Mesothelial cell of epicardium (in vitro differentiated cells): ENCODE measurements at places on chromosomes 13 and 19. TPM values are rescaled to one million over a fixed set of nuclear protein-coding genes. Genes with fewer than 3 reads are reported as not detected.
A peak's percentile ranks its signal among the peaks of the same experiment; 100 is the strongest.

Gene MRPL54
- 26.8 to 30.2 TPM (median 27.6 TPM) in 3 replicates for total RNA-seq

DNA sequence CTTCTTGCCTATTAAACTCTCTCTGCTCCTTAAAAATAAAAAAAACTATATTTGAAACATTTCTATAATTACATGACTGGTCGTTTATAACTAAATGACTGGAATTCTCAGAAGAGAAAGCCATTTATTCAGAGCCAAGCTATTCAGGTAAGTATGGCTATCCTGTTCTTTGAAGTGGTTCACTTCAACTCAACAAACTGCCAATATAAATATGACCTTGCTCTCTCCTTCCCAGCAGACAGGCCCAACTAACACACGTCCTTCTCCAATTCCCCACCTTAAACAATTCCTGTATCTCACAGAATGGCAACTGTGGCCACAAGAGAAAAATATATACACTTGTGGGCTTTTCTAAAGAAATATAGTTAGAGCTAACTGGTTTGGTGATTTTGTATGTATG is 153.9 kb downstream of the MIPEP start:
- no peak for DNase-seq
- no peaks in the 10 kb centered on the region for H3K36me3 ChIP-seq
- no peaks in the 10 kb centered on the region for H3K27me3 ChIP-seq
- H3K4me1 ChIP-seq = peaks cover 31% of the 10 kb centered on the region
- H3K4me3 ChIP-seq = no peak overlapping the region
- peak overlapping the region; percentile 6 for H3K27ac ChIP-seq

Gene ZIC5
- total RNA-seq = not detected in 3 replicates

DNA sequence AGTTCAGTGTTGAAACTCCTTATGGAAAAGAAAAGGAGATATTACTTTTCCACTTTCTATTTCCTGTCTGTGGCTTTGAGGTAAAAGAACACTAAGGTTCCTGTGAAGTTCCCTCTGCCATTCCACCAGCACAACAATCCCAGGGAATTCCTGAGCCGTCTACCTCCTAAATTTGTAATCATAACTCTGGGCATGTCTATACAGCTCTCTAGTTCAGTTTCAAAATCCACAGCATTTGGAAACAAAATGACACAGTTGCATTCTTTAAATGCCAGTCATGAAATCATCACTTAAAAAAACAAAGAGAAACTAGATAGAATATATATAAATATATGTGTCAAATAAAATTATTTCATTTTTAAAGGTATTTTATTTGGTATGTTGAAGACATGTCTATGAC is 9.0 kb upstream of the THSD1 start:
- peaks cover 12% of the 10 kb centered on the region for H3K4me1 ChIP-seq
- H3K36me3 ChIP-seq = peaks cover 30% of the 10 kb centered on the region
- H3K4me3 ChIP-seq = no peak overlapping the region
- no peak for DNase-seq
- H3K27ac ChIP-seq = peak overlapping the region; percentile 27

DNA sequence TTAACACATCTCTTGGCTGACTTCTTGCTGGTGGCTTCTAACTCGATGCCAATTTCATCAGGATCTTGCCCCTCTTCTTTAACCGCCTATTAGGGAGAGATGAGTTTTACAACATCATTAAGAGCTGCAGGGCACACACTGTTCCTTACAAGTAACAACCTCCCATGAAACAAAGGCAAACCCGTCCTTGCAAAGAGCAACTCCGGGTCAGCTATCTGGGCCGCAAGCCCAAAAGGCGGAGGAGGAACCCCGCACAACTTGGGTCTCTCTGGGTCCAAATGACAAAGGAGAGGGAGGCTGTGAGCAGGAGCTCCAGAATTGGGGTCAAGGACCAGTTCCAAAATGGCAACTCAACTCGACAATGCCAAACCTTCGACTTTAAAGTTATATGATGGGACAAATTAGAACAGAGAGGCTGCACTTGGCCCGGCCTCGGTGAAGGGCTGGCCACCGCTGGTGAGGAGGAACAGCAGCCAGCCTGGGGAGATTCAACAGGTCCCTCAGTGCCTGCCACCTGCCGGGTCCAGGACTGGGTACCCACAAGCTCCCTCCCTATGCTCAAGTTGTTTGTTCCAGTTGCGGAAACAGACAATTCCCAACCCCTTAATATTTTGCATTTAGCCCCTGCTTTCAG is 1.1 kb downstream of the SAFB2 start:
- no peak for DNase-seq
- H3K27ac ChIP-seq = peak overlapping the region; percentile 92
- no peaks in the 10 kb centered on the region for H3K27me3 ChIP-seq
- peak overlapping the region; percentile 100 for H3K4me3 ChIP-seq
- peaks cover 15% of the 10 kb centered on the region for H3K36me3 ChIP-seq
- H3K4me1 ChIP-seq = peaks cover 41% of the 10 kb centered on the region

GRCh38 chr13:106560821-106561220 is 7.1 kb downstream of the ARGLU1 start:
- peaks cover 54% of the 10 kb centered on the region for H3K4me1 ChIP-seq
- H3K27ac ChIP-seq = peak overlapping the region; percentile 52
- H3K4me3 ChIP-seq = no peak overlapping the region

DNA sequence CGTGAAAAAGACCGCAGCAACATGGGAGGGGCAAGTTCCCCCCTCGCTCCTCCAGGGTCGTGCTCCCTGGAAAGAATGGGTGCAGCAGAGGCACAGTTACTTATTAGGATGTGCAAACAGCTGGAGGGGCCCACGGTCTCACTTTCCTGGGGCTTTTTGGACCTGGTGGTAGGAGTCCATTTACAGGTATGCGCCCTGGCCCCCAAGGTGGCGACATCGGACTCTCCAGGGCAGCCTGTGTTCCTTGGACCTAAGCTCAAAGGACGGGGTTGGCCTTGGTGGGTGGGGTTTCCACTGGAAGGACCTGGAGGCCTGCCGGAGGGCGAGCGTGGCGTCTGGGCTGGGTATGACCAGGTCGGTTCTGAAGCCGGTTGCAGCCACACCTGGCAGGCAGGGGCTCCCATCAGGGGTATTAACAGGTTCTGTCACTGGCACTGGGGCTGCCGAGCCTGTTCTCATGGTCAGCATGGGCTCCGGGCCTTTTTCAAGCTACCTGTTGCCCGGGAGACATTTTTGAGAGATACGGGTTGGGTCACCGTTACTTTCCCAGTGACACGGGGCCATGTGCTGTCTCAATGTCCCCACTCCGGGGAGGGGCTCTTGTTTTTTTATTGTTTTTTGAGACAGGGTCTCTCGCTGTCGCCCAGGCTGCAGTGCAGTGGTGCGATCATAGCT is 5.9 kb downstream of the ZFR2 start:
- peaks cover 34% of the 10 kb centered on the region for H3K27me3 ChIP-seq
- H3K4me3 ChIP-seq = no peak overlapping the region
- H3K4me1 ChIP-seq = no peaks in the 10 kb centered on the region

Gene GGN
- 1.3 to 2.4 TPM (median 2.0 TPM) in 3 replicates for total RNA-seq

- no peaks in the 10 kb centered on the region for H3K27me3 ChIP-seq
- H3K27ac ChIP-seq = peak overlapping the region; percentile 6
- H3K4me1 ChIP-seq = peaks cover 16% of the 10 kb centered on the region
- peaks cover 39% of the 10 kb centered on the region for H3K36me3 ChIP-seq
- DNase-seq = no peak
Observed at GRCh38 chr19:52891336-52891735, 6.1 kb downstream of the ZNF320 start.

DNA sequence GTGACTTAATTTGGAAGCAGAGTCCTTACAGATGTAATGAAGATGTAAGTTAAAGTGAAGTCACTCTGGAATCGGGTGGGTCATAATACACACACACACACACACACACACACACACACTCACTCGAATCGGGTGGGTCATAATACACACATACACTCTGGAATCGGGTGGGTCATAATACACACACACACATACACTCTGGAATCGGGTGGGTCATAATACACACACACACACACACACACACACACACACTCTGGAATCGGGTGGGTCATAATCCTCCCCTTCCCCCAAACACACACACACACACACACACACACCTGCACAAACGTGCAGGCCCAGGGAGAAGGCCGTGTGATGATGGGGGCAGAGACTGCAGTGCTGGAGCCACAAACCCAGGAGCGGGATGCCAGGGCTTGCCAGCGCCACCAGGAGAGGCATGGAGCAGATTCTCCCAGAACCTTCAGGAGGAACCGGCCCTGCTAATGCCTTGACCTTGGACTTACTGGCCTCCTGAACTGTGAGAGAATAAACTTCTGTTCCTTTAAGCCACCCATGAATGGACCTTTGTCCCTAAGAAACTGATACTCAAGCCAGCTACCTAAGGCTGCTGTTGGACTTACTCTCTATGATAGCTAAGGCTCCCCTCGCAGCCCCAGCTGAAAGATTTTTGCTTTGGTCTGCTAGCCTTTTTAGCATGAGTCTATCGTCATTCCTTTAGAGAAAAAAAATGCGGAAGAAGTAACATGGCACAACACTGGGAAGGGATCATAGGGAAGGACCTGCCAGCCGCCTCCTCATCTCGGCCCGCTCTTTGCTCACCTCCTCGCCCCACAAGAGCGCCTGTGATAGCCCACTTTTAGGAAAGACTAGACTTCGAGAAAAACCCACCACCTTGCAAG is 136.2 kb upstream of the RNF113B start:
- H3K27ac ChIP-seq = peak overlapping the region; percentile 59
- no peak for DNase-seq
- no peak overlapping the region for H3K4me3 ChIP-seq

DNA sequence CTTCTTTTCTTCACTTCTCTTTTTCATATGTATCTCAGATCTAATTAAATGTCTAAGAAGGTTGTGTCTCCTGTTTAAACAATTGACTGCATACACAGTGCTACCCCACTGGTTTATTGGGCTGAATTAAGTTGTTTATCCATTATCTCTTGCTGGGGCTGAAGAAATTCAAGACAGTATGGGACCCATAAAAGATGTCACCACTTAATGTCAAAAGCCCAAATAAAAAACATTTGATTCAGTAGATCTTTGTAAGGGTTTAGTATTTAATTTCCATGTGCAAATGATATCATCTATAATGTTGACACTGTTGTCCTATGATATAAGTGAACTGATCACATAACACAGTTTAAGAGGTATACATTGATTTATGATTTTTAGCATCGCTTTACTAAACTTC is 1431.9 kb upstream of the PCDH20 start:
- H3K4me3 ChIP-seq = no peak overlapping the region
- H3K4me1 ChIP-seq = no peaks in the 10 kb centered on the region
- H3K36me3 ChIP-seq = no peaks in the 10 kb centered on the region
- no peak overlapping the region for H3K27ac ChIP-seq
- H3K27me3 ChIP-seq = no peaks in the 10 kb centered on the region

Gene SLITRK5
- 2.3 to 2.7 TPM (median 2.4 TPM) in 3 replicates for total RNA-seq

GRCh38 chr13:30097701-30098100 is 209.7 kb downstream of the KATNAL1 start:
- H3K4me1 ChIP-seq = peaks cover under 1% of the 10 kb centered on the region
- H3K4me3 ChIP-seq = no peak overlapping the region
- H3K27me3 ChIP-seq = peaks cover 21% of the 10 kb centered on the region
- H3K27ac ChIP-seq = no peak overlapping the region
- DNase-seq = no peak
- no peaks in the 10 kb centered on the region for H3K36me3 ChIP-seq

Gene ZNF536
- 8.3 to 9.2 TPM (median 8.6 TPM) in 3 replicates for total RNA-seq

DNA sequence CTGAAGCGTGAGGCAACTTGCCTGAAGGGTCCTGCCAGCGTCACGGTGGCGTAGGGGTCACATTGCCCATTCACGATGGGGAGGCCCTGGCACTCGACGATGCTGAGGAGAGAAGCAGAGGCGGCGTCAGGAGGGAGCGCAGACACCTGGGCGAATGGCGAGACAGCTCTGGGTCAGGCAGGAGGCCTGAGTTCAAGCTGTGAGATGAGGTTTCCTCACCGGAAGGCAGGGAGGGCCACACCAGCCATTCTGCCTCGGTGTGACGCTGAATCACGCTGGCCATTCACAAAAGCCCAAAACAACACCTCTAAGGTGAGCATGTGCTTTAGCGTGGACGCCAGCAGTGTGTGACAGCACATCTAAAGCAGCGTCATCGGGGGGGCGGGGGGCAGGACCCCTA is 54.0 kb upstream of the C13orf46 start:
- no peak for DNase-seq
- H3K36me3 ChIP-seq = no peaks in the 10 kb centered on the region
- H3K27ac ChIP-seq = no peak overlapping the region
- H3K27me3 ChIP-seq = no peaks in the 10 kb centered on the region
- H3K4me1 ChIP-seq = peaks cover 12% of the 10 kb centered on the region
- H3K4me3 ChIP-seq = no peak overlapping the region

DNA sequence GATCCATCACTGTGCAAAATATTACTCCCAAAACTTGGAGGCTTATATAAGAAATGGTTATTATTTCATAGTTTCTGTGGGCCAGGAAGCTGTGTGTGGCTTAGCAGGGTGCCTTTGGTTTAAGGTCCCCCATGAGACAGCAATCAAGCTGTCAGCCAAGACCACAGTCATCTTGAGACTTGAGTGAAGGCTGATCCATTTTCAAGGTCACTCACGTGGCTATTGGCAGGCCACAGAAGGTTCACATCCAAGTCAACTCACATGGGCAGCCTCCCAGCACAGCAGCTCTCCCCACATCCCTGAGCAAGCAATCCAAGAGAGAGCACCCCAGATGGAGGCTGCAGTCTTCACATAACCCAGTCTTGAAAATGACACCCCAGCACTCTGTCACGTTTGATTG is 537.4 kb downstream of the MYO16 start:
- DNase-seq = no peak
- H3K27me3 ChIP-seq = peaks cover 3% of the 10 kb centered on the region
- no peak overlapping the region for H3K27ac ChIP-seq
- H3K36me3 ChIP-seq = no peaks in the 10 kb centered on the region

- H3K4me1 ChIP-seq = peaks cover under 1% of the 10 kb centered on the region
- no peak overlapping the region for H3K27ac ChIP-seq
- no peak for DNase-seq
- H3K27me3 ChIP-seq = no peaks in the 10 kb centered on the region
- H3K36me3 ChIP-seq = no peaks in the 10 kb centered on the region
Observed at GRCh38 chr13:84831666-84832657, 949.7 kb upstream of the SLITRK1 start.

Gene DKKL1
- total RNA-seq = 8.6 to 9.9 TPM (median 8.7 TPM) in 3 replicates
